ENCODE measurements at places on chromosomes 5 and 9. TPM values are rescaled to one million over a fixed set of nuclear protein-coding genes. Genes with fewer than 3 reads are reported as not detected.

The RNF183 gene
- polyA plus RNA-seq: 6.6 TPM

- DNase-seq: no peak
Measured at GRCh38 chr9:3868012-3868411, 342.2 kb upstream of the RFX3 start.

The LCN2 gene
- 1.8 TPM for polyA plus RNA-seq

The LHX2 gene
- not detected for polyA plus RNA-seq
